ENCODE measurements at places on chromosomes 4 and X.

- no peak for DNase-seq
Measured at GRCh38 chr4:112423591-112423990, 92.4 kb downstream of the NEUROG2 start.

DNA sequence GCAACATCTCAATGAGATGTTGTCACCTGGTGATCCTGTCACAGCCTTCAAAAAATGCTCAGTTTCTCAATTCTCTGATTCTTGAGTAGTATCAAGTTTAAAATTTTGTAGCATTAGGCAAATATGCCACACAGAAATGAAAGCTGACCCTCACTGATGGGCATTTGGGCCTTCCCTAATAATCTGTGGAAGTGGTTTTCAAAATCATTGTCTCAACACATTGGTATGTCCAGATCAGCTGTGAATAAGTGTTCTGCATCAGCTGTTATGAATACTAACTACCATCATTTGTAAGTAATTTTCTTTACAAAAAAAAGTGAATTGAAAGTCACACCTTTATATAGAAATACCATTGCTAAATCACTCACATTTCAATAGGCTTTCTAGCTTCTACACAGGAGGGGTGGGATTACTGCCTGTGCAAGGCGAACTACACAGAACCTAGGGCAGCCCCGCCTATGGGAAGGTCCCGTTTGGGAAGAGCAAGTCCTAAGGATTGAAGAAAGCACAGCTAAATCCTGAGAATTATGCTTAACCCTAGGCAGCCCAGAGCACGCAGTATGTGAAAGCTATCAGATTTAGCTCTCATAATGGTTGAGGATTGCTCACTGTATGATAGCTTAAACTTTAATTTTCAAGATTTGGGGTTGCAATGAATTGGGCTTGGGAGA lies 73.4 kb downstream of the GPC3 start:
- DNase-seq, result no peak

- DNase-seq, result no peak
Measured at GRCh38 chrX:72272868-72273267, 4.2 kb downstream of the RPS4X start.

DNA sequence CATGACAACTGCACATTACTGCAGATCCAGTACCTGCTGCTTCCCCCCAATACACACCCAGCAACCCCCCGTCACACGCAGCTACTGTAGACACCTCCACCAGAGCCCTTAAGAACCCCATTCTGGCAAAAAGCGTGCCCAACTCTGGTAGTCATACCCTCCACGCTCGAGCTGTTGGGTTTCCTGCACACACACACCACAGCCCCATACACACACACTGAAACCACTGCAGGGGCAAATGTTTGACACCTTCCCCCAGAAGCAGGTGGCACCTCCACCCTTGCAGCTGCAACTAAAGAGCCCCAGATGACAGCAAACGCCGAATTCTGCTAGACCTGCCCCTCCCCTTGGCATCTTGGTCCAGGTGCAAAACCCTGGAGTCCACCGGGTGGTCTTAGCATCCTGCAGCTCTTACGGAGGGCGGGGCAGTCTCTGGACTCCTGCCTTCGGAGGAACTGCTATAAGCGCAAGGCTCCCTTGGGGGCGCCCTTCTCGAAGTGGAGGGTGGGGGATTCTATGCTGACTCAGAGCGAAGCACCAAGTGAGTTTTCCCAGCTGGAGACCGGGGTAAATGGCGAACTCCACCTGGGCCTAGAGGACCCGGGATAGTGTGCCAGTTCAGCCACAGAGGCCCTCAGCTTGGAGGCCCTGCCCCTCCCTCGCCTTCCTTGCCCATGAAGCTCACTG lies 1.5 kb downstream of the FRMPD3 start:
- no peak for DNase-seq

DNA sequence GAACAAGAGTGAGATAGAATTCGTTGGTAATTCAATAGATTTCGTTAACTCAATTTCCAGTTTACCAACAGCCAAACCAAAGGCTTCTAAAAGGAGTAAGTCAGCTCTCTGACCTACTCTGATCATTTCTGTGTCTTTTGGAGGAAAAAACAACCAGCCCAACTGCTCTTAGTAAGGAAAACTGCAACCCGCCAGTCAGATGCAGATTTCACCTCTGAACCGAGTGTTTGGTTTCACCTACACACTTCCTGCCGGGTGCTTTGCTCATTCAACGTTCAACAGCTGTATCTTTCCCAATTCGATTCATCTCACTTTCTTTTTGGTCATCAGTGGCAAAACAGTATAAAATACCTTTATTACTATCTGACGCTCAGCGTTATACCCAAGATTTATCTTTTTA lies 24.5 kb downstream of the TMSB4X start:
- peak; percentile 71 for DNase-seq

- DNase-seq, result no peak
Measured at GRCh38 chr4:40940756-40941155, 191.0 kb downstream of the NSUN7 start.

- DNase-seq, result no peak
Measured at GRCh38 chrX:17499512-17499911, 124.5 kb downstream of the NHS start.

- no peak for DNase-seq
Measured at GRCh38 chr4:7498446-7499200, 63.9 kb upstream of the PSAPL1 start.

- DNase-seq, result no peak
Measured at GRCh38 chrX:134715930-134716619, 57.8 kb upstream of the PLAC1 start.

DNA sequence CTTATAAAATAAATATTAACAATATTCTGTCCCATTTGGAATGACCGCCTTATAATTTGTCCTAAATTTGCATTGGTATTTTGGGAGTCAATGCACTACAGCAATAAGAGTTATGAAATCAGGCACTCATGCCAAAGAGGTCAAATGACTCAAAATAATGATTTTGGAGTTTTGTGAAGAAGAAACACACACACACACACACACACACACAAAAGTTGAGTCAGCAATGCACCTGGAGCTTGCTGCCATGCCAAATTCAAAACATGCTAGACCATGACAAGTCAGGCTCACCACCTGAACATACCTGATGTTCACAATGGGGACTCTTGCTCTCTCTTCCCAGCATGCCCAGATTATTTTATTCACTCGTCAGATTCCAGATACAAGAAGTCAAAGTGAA lies 56.7 kb downstream of the PROM1 start:
- no peak for DNase-seq

- DNase-seq, result no peak
Measured at GRCh38 chr4:38855466-38855865, 1.2 kb downstream of the TLR6 start.

DNA sequence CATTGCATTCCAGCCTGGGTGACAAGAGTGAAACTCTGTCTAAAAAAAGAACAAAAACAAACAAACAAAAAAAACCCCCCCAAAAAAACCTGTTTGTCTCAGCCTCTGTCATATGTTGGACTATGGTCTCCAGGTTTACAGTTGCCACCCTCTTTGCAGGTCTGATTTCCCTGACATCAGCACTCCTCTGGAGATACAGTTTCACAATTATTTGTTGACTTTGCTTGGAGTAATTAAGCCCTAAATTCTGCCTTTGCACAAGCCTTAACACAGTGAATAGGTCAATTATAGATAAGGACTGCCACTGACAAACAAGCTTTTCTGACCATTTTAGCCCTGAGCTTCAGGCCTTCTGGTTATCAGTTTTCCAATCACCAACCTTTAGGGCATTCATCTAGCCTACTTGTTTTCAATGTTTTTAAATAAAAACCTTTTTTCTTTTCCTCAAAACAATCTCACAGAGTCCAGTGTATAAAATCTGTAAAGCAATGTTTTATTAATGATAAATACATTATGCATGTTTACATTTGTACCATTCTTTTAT lies 20.4 kb upstream of the MAPK10 start:
- peak; percentile 40 for DNase-seq

- no peak for DNase-seq
Measured at GRCh38 chrX:153063315-153063714, 7.0 kb downstream of the PNMA3 start.

- DNase-seq, result no peak
Measured at GRCh38 chr4:142284402-142285221, 561.5 kb downstream of the INPP4B start.

DNA sequence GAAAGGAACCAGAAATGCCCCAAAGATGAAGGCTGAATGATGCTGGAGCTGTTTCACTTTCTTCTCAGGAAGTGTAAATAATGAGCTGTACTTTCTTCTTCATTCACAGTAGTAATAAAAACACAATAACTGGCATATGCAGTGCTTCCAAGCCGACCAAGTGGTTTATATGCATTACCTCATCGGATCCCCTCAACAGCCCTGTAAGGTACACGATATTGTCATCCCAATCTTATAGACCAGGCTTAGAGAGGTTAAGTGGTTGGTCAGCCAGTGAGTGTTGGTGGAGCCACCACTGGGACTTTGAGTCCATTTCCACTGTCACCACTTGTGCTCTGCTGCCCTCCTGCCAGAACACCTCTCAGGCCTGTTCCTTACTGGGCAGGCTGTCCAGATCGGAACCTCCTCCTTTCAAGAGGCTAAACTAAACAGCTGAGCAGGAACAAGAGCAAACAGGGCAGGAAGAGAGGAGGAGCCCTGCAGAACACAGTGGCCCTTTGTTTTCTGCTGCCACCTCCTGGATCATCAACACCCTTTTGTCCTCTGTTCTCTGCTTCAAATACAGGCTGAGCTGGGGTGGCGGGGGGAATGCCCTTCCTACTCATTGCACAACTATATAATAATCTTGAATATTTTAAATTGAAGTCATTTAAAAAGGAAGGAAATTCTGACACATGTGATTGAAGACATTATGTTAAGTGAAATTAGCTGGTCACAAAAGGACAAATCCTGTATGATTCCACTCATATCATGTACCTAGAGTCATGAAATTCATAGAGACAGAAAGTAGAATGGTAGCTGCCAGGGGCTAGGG lies 112.5 kb upstream of the ATP6AP2 start:
- peak; percentile 45 for DNase-seq

DNA sequence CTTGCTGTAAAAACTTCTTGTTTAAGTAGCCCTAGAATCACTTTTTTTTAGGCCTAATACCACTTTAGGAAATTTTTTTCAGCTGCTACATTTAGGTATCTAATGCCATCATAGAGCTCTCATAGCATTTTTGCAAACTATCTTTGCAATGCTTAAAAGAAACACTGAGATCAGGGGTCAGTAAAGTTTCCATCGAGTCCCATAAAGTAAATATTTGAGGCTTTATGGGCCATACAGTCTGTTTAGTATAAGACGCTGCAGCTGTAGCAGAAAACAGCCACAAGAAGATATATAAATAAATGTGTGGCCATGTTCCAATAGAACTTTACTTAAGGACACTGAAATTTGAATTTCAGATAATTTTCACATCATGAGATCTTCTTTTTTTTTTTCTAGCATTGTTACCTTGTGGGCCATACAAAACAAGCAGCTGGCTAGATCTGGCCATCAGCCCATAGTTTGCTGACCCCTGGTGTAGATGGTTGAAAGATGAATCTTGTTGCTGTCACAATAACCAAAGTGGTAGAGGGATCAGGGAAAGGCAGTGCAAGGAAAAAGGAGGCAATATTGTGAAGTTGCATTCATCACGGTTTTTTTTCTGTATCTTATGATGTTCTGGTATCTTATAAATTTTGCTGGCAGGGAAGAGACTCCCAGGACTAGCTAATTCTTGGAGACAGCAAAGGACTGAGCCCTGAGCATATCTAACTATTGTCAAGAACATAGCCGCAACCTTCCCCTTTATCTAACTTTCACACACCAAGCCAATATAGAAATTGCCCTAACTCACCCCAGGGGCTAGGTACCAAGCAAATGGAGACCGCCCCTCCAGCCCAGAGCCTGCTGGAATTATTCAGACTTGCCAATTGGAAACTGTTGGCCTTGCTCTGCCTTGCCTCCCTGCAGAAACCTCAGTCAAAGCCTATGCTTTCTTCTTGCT lies 46.6 kb downstream of the RASGEF1B start:
- no peak for DNase-seq

- DNase-seq, result no peak
Measured at GRCh38 chr4:123478859-123479345, 82.3 kb downstream of the SPRY1 start.

DNA sequence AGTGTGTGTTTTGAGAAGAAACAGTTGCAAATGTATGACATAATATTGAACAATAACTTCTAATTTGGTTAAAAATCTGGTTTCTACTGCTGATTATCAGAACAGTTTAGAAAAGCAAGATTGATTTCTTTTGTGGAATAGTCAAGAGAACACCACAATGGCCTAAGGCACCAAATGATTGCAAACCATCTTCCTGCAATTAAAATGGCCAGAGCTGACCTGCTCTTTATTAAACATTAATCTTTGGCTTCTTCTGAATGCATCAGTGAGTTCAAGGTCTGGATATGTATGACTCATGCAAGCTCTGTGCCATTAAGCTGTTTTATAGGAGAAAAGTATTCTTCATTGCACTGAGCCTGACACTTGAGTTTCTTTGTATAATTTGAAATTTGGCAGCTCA lies 107.8 kb upstream of the PDHA2 start:
- no peak for DNase-seq

DNA sequence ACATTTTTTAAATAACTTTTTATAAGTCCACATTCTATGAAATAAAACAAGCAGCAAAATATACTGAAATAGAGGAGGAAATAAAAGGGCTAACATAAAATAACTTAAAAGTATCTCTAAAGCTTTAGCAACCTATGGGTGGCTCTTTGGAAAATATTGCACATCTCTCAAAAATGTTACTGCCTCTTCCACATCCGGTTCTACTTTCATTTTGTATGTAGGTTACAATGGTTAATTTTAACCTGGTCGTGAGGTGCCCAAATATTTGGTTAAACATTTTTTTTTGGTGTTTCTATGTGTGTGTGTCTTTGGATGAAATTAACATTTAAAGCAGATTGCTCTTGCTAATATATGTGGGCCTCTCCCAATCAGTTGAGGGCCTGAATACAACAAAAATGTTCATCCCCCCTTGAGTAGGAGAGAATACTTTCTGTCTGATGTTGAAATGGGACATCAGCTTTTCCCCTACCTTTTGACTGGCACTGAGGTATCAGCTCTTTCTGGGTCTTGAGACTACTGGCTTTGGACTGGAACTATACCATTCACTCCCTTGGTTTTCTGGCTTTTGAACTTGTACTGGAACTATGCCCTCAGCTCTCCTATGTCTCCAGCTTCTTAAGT lies 353.0 kb downstream of the ADAM29 start:
- peak; percentile 64 for DNase-seq

DNA sequence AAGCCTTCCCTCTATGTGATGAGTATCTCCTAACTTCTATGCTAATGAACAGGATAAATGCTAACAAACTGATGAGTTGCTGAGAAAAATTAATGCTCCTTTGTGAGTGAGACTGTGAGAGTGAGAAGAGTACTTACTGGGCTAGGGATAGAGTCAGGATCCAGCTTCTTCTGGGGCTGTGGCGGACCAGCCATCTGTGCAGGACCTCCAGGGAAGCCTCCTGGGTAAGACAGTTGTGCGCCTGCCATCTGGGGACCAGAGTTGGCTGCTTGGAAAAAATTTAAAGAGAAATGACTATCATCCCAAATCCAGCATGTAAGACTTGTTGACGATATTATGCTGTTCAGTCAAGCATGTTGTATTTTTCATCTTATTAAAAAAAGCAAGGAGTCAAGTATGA lies 21.0 kb downstream of the SEC24D start:
- DNase-seq, result no peak

GRCh38 chrX:16087076-16087475 lies 36.3 kb upstream of the GRPR start:
- no peak for DNase-seq

- peak; percentile 39 for DNase-seq
Measured at GRCh38 chr4:165612936-165613335, 234.1 kb downstream of the CPE start.

- no peak for DNase-seq
Measured at GRCh38 chrX:13774696-13775095, 40.1 kb downstream of the OFD1 start.
